RWPE2 (cell line): ENCODE measurements at places on chromosomes 7 and 10.

GRCh38 chr10:30241422-30242110, 107.5 kb downstream of the MTPAP start:
- no peak for DNase-seq

GRCh38 chr10:3421537-3422257, 249.1 kb upstream of the PITRM1 start:
- no peak for DNase-seq

GRCh38 chr7:36232971-36233550, 80.0 kb downstream of the EEPD1 start:
- DNase-seq: no peak

DNA sequence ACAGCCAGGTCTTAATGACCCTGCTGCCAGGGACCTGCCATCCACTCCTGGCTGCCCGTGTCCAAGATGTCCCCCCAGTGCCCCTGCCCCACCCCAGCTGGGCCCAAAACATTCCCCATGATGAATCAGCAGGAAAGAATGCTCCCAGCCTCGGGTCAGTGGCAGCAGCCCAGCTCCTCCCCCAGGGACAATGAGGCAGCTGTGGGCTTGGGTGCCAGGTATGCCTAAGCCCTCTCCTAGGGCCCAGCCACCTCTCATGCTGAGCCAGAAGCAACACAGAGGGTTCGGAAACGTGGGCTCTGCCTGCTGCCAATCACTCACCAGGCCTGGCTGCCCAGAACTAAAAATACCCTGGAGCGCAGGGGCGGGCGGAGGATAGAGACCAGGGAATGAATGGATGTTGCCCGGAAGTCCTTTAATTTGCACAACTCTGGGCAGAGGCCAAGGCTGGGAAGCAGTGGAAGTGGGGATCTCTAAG, 1.5 kb upstream of the LOXL4 start:
- DNase-seq: no peak

- DNase-seq: no peak
Observed at GRCh38 chr10:126598009-126598408, 72.5 kb downstream of the C10orf90 start.

GRCh38 chr7:22759721-22760120, 32.7 kb downstream of the IL6 start:
- no peak for DNase-seq

- DNase-seq: no peak
Observed at GRCh38 chr7:26699766-26700165, 164.6 kb downstream of the SKAP2 start.

- DNase-seq: no peak
Observed at GRCh38 chr7:67854221-67855178, 857.9 kb downstream of the TYW1 start.

GRCh38 chr7:134200970-134201369, 73.8 kb downstream of the LRGUK start:
- no peak for DNase-seq

DNA sequence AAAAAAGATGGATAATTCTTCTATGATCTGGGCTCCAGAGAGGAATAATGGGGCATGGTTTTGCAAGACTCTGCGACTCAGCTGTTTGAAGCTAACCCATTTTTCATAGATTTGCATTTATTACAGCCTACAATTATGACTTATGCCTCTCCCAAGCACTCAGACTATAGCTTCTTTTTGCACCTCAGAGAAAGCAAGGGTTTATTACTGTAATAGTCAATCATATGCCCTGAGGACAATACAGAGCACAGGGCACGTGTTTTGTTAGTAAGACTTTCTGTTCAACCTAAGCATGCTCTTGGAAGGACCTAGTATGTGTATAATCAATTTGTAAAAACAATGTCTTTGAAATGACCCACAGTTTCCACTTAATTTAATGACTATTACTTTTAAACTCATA, 221.2 kb downstream of the PARD3 start:
- no peak for DNase-seq

DNA sequence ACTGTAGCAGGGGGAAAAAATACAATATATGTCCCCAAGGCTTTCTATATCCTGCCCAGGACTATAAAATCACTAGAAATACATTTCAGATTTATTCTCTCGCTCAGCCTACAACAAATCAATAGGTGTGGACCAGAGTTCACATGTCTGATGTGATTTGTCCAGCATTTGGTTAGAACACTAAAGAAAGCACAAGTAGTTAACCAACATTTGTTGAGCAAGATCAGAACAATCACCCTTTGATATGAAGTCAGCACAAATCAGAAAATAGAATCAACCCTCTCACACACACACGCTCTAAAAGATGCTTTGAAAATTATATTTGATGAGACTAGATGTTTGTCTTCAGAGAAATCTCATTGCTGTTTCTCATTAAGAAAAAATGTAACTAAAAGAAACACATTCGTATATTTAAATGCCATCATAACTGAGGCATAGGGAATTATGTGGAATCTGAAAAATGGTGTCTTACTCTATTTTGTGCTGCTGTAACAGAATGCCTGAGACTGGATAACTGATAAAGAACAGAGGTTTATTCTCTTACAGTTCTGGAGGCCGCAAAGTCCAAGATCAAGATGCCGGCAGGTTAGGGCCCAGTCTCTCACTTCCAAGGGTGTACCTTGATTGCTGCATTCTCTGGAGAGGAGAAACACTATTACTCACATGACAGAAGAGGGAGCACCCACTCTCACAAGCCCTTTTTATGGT, 10.5 kb downstream of the AKR1D1 start:
- no peak for DNase-seq
